ENCODE measurements at places on chromosomes 7 and 10.

DNA sequence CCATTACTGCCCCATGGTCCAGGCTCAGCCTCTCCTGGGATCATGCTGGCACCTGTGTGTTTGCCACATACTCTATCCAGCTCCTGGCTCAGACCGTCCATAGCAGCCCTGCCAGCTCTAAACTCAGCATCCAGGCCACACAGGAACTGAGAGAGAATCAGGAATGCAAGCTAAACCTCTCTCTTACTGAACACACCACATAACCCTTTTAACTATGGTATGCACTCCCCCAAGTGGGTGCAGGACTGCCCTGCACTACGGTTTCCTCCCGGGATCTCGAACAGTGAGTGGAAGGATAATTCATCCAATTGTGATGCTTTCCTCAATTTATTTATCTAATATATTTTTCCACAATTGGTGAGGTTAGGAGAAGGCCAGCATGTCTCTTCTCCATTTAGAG is 17.1 kb upstream of the ZNF800 start:
- no peaks in the 10 kb centered on the region for H3K36me3 ChIP-seq
- H3K27ac ChIP-seq = no peak overlapping the region
- peaks cover 23% of the 10 kb centered on the region for H3K27me3 ChIP-seq
- H3K4me3 ChIP-seq = no peak overlapping the region

DNA sequence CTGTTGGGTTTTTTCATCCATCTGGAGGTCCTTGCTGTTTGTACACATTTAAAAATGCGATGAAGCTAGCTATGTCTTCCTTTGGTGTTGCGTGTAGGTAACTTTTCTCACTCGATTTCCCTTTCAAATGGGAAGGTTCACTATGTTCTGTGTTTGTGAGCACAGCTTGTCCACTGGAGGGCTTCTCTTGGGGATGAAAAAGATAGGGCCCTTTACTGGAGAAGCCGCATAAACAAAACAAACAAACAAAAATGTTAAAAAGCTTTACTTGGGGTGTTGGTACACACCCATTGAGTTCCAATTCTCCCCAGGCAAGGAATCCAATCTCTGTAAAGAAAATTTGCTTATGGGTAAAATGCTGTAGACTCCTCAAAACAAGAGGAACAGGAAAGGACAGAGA is 23.4 kb downstream of the CYTH3 start:
- no peak for DNase-seq
- 0 out of 2 replicates have a peak, but pooled peaks cover 6% of the 10 kb centered on the region for H3K4me1 ChIP-seq
- no peak overlapping the region for H3K4me3 ChIP-seq
- H3K36me3 ChIP-seq = no peaks in the 10 kb centered on the region

DNA sequence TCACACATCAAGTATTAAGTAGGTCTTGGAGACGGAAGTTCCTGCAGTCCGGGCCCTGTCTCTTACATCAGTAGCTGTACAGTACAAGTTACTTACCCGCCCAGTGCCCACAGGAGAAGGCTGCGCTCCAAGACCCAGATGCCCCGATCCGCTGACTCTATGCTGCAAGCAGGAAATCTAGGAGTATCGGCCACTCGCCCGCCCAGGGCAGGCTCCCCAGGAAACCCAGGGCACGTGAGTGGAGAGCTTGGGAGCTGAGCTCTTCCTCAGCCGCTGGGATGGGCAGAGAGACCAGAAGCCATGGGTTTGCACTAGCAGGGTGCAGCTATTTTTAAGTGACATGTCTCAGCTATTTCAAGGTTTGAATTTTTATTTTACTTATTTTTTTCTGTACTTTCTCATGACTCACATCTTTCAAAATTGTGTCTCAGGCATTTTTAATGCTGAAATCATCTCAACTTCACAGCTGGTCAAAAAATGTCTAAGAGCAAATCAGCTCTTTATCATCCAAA is 1.9 kb upstream of the GPER1 start:
- no peaks in the 10 kb centered on the region for H3K36me3 ChIP-seq
- H3K27me3 ChIP-seq = no peaks in the 10 kb centered on the region
- no peaks in the 10 kb centered on the region for H3K4me1 ChIP-seq

DNA sequence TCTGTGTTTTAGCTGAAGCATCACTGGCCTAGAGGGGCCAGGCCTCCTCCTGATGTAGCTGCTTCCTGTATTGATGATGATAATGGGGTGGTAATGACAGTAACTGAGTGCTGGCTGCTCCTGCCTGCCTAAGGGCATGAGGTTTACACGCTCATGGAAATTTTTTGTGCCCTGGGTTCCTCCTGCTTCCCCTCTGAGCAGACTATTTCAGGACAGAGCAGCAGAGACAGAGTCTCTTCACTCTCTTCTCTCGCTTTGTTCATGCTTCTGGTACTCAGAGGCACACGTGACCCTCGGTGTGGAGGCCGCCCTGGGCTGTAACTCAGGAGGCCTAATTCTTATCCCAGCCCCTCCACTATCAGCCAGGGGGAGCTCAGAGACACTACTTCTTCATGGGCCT is 27.9 kb downstream of the LRRC20 start:
- no peak overlapping the region for H3K27ac ChIP-seq
- H3K36me3 ChIP-seq = no peaks in the 10 kb centered on the region
- DNase-seq = no peak
- no peaks in the 10 kb centered on the region for H3K27me3 ChIP-seq

- H3K27ac ChIP-seq = peak overlapping the region; percentile 52
- peaks cover 14% of the 10 kb centered on the region for H3K4me1 ChIP-seq
- peak; percentile 60 for DNase-seq
- H3K4me3 ChIP-seq = peak overlapping the region; percentile 91
- peaks cover 4% of the 10 kb centered on the region for H3K36me3 ChIP-seq
These were observed 619 bp downstream of the EXOC4 start for GRCh38 chr7:133253519-133253875.

DNA sequence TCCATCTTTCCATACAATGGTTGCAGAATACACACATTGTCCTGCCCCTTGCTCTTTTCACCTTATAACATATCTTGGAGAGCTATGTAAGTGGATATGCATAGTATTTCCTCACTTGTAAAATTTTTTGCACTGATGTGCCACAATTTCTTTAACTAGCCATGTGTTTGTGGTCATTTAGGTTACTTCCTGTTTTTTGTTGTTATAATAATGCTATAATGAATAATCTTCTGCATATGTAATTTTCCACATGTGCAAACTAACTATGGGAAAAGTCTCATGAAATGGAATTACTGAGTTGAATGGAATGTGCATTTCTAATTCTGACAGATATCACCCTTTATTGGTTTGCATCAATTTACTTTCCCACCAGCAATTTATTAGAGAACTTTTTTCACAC is 2.8 kb downstream of the TAS2R41 start:
- H3K4me1 ChIP-seq = no peaks in the 10 kb centered on the region
- no peak overlapping the region for H3K4me3 ChIP-seq
- no peaks in the 10 kb centered on the region for H3K36me3 ChIP-seq
- no peaks in the 10 kb centered on the region for H3K27me3 ChIP-seq
- no peak overlapping the region for H3K27ac ChIP-seq

- no peaks in the 10 kb centered on the region for H3K4me1 ChIP-seq
- H3K27ac ChIP-seq = no peak overlapping the region
- 0 out of 2 replicates have a peak, but pooled peaks cover 3% of the 10 kb centered on the region for H3K27me3 ChIP-seq
- no peak for DNase-seq
- peak overlapping the region; percentile 51 for H3K4me3 ChIP-seq
- no peaks in the 10 kb centered on the region for H3K36me3 ChIP-seq
These were observed 916 bp downstream of the LAMB1 start for GRCh38 chr7:108001764-108002725.

DNA sequence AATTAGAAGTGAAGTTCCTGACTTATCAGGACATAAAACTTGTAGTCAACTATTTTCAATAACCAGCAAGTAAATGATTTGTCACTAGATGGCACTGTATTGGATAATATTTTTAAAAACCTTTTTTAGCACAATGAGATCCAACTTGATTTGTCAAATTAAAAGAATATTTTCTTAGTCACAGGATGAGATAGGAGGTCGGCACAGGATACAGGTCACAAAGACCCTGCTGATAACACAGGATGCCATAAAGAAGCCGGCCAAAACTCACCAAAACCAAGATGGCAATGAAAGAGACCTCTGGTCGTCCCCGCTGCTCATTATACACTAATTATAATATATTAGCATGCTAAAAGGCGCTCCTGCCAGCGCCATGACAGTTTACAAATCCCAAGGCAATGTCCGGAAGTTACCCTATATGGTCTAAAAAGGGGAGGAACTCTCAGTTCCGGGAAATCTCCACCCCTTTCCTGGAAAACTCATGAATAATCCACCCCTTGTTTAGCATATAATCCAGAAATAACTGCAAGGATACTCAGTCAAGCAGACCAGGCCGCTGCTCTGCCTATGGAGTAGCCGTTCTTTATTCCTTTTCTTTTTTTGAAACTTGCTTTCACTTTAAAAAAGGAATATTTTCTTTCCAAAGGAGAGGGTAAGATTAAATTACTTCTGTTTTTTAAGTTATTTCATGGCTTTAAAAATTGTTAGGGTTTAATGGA is 255.7 kb upstream of the MKLN1 start:
- no peak overlapping the region for H3K4me3 ChIP-seq
- DNase-seq = peak; percentile 48
- H3K27me3 ChIP-seq = no peaks in the 10 kb centered on the region
- no peak overlapping the region for H3K27ac ChIP-seq
- H3K4me1 ChIP-seq = no peaks in the 10 kb centered on the region
- no peaks in the 10 kb centered on the region for H3K36me3 ChIP-seq

DNA sequence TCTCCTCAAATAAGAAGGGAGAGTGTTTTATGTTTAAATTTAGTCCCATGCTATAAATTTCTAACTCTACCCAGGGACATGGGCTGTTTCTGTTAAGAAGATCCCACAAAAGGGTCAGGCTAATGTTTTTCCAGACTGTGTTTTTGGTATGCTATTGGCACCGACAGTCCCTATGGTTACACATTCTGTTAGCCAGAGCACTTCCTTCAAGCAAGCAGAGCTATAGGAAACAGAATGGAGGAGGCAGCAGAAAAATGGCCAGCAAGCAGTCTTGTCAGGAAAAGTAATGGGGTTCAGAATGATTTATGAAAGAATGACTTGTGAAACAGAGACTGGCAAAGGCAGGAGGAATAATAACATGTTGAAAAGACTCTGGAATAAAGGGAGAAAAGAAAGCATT is 44.8 kb upstream of the PHYHIPL start:
- no peak overlapping the region for H3K27ac ChIP-seq
- H3K4me3 ChIP-seq = no peak overlapping the region
- no peaks in the 10 kb centered on the region for H3K27me3 ChIP-seq
- no peaks in the 10 kb centered on the region for H3K36me3 ChIP-seq

DNA sequence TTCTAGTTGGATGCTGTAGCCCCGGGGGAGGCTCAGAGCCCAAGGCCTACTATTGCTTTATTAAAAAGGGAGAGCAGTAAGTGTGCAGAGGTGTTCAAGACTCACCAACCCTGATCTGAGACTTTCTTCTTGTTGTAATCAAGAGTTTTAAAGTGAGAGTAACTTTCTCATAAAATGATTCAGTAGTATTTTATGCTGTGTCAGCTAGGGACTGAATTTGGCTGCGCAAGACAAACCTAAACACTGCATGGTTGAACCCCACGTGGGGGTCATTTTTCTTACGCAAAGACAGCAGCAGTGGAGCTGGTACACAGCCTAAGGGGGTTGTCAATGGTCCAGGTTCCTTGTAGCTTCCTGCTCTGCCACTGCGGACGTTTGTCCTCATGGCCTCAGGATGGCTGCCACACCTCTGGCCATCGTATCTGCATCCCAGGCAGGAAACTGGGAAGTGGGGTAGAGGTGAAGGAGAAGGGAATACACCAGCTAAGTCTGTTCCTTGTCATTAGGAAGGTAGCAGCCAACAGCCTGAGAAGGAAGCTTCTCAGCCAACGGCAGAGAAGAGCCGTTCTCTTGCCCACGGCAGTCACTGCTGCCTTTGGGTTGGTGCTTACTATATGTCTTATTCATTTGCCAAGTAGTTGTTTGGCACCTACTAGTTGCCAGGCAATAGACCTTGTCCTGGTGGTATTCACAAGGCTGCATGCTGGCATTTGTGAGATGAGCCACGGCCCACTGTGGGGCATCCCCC is 44.7 kb downstream of the ELFN1 start:
- no peak overlapping the region for H3K4me3 ChIP-seq
- H3K4me1 ChIP-seq = no peaks in the 10 kb centered on the region
- no peak overlapping the region for H3K27ac ChIP-seq
- DNase-seq = no peak

GRCh38 chr10:100982916-100983830 is 4.1 kb downstream of the MRPL43 start:
- H3K4me3 ChIP-seq = no peak overlapping the region
- no peaks in the 10 kb centered on the region for H3K27me3 ChIP-seq
- DNase-seq = no peak
- no peaks in the 10 kb centered on the region for H3K36me3 ChIP-seq

DNA sequence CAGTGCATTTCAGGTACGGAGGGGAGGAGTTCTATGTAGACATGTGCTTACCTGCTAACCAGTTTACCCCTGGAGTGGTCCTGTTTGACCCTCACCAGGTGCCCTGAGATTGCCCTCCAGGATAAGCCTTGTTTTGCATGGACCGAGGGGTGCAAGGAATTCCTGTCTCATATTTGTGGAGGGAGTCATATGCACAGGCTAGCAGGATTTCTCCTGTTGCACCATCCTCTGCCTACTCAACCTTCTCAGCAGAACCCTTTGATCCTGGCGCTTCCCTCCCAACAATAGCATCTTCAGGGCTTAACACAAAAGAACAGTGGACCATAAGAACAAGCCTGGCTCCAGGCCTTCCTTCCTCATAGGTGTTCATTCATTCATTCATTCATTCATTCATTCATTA is 7.2 kb downstream of the TRPV6 start:
- DNase-seq = no peak
- H3K36me3 ChIP-seq = no peaks in the 10 kb centered on the region
- H3K27ac ChIP-seq = no peak overlapping the region
- no peak overlapping the region for H3K4me3 ChIP-seq
- no peaks in the 10 kb centered on the region for H3K4me1 ChIP-seq

- H3K27me3 ChIP-seq = no peaks in the 10 kb centered on the region
- no peaks in the 10 kb centered on the region for H3K4me1 ChIP-seq
- DNase-seq = no peak
- no peaks in the 10 kb centered on the region for H3K36me3 ChIP-seq
- no peak overlapping the region for H3K4me3 ChIP-seq
- no peak overlapping the region for H3K27ac ChIP-seq
These were observed 57.3 kb upstream of the CAPZA2 start for GRCh38 chr7:116805100-116805544.

- no peak for DNase-seq
- H3K4me1 ChIP-seq = peaks cover 5% of the 10 kb centered on the region
- no peak overlapping the region for H3K4me3 ChIP-seq
- H3K36me3 ChIP-seq = no peaks in the 10 kb centered on the region
- H3K27ac ChIP-seq = no peak overlapping the region
- H3K27me3 ChIP-seq = no peaks in the 10 kb centered on the region
These were observed 114.5 kb downstream of the ARID5B start for GRCh38 chr10:62015994-62016393.

- peaks cover 81% of the 10 kb centered on the region for H3K27me3 ChIP-seq
- no peaks in the 10 kb centered on the region for H3K36me3 ChIP-seq
- H3K4me3 ChIP-seq = no peak overlapping the region
- no peak overlapping the region for H3K27ac ChIP-seq
- H3K4me1 ChIP-seq = no peaks in the 10 kb centered on the region
These were observed 462.9 kb downstream of the PTPRN2 start for GRCh38 chr7:158124671-158125079.

Data from MM.1S (cell line).